Activated CD4-positive, alpha-beta T cell treated with anti-CD3 and anti-CD28 coated beads, Interleukin-2, amount 50 U/mL, for 48 hours (primary cell): ENCODE measurements at places on chromosomes 2 and 18.

DNA sequence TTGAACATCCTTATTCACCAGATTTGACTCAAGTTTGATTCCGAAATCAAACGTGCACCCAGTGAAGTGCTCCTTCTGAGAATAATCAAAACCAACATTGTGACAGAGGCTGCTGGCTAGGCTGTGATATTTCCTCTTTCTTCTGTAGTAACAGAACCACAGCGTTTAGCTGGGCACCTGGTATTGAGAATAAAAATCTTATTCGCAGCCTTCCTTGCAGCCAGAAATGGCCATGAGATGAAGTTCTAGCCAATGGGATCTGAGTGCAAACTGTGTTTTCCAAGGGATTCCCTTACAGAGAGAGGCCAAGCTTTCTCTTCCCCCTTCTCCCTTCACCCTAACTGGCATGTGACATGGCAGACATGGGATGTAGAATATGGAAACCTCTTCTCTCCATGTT is 51.7 kb downstream of the TMEM163 start:
- no peak for DNase-seq

DNA sequence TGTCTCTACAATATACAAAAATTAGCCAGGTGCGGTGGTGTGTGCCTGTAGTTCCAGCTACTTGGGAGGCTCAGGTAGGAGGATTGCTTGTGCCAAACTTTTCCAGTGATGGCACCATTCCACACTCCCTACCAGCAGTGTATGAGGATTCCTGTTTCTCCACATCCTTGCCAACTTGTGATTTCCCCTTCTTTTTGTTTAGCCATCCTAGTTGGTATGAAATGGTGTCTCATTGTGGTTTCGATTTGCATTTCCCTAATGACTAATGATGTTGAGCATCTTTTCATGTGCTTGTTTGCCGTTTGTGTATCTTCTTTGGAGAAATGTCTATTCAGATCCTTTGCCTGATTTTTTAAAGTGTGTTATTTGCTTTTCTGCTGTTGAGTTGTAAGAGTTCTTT is 41.0 kb downstream of the EPB41L5 start:
- DNase-seq = no peak

DNA sequence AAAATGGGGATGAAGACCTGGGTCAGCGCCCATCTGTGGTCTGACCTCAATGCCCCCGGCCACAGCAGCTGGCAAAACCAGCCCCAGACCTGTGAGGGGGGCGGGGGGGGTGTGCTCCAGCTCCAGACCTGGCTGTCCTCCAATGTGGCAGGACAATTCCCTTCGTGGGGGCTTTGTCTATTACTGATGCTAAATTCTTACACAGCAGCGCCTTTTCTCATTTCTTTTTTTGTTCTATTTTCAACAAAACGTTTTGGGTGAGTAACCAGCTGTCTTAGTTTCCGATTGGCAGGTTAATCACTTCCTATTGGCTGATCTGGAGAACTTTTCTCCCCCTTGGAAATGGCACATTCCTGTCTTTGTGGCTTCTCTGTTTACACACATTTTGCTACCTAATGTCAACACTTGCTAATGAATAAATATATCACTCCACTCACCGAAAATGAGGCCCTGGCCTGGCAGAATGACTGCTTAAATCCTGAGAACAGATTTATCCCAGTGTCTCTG is 4.4 kb downstream of the SMAD7 start:
- no peak for DNase-seq

- no peak for DNase-seq
Observed at GRCh38 chr2:216787851-216788540, 71.9 kb downstream of the TNP1 start.

- no peak for DNase-seq
Observed at GRCh38 chr2:233082222-233082930, 22.2 kb downstream of the INPP5D start.

- DNase-seq = no peak
Observed at GRCh38 chr2:70959851-70960832, 18.3 kb upstream of the ANKRD53 start.

DNA sequence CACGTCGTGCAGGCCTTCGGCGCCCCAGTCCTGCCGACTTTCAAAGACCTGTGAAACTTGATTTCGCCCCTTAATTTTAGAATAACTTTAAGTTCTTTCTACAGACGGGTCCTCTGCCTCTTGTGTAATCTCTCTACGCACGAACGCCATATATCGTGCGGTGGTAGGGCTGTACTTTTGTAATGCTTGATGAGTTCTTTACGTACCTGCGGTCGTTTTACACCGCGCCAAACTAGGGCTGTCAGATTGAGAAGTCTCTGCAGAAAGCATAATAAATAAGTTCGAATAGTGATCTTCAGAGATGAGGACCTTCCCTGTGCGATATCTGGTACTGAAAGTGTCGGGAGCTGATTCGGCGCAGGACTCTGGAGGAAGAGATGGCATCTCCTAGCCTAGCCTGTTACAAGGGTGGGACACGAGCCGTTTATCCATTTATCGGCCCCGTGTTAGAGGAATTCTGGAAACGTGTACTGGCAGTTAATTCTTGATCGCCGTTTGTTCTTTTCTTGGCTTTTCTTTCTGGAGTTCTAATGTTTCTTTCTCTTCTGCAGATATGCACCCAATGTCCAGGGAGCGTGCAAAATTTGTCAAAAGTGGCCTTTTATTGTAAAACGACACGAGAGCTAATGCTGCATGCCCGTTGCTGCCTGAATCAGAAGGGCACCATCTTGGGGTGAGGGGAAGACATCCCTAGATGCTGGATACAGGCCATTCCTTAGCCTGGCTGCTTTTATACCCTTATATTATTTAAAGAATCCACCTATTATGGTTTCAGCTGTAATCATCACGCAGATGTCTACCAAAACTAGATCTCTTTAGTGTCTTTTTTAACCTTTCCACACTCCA is 781 bp upstream of the SLC5A6 start:
- DNase-seq = peak; percentile 5
